ENCODE measurements at places on chromosomes 7 and 10.
A peak's percentile ranks its signal among the peaks of the same experiment; 100 is the strongest.

DNA sequence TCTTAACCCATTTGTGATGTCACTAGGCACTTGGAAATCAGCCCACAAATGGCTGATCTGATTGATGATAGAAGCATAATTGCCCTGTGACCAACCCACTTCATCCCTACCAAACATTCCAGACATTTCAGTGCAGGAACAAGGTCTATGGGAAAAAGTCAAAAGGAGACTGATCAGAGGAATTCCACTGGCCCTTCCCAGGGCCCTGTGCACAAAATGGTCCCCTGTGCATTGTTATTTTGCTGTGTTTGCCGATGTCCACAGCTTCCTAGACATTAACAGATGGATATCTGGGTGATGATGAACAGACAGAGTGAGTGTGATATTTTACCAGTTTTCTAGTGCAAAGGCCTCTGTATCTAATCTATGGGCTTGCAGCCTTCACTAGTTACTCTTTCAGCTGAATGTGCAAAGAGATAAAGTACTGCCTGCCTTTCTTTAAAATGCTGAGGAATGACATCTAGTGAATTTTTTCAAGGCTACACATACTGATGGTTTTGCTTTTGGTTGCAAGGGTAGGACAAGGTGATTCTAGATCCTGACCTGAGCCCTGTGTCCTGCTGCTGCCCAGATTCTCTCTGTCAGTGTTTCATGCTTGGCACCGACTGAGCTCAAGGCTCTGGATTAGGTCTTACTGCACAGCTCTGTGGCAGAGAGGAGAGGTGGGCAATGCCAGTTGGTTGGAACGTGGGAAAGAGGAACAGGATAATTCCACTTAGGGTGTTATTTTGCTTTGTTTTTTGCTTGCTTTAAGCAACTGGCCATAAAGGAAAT is 55.4 kb downstream of the CALD1 start:
- ATAC-seq: no peak

- ATAC-seq: no peak
These were observed 72.3 kb downstream of the ELMO1 start for GRCh38 chr7:37376386-37376785.

DNA sequence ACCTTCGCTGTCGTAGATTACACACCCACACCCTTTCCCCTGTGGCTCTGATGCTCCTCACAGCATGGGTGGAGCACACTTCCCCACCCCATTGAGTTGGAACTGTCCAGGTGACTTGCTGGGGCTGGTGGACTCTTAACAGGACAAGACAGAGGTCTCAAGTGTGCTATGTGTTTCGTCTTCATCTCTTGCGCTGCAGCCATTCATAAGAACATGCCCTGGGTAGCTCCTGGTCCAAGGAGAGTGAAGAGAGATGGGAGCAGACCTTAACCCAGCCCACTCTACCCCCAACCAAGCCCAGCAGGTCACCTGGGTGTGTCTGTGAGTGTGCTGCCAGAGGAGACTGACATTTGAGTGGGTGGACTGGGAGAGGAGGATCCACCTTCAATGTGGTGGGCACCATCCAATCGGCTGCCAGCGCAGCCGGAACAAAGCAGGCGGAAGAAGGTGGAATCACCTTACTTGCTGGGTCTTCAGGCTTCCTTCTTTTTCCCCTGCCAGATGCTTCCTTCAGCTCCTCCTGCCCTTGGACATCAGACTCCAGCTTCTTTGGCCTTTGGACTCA is 112.4 kb downstream of the HTR5A start:
- no peak for ATAC-seq

GRCh38 chr7:41996381-41997035 is 240.5 kb downstream of the GLI3 start:
- ATAC-seq: peak; percentile 85

DNA sequence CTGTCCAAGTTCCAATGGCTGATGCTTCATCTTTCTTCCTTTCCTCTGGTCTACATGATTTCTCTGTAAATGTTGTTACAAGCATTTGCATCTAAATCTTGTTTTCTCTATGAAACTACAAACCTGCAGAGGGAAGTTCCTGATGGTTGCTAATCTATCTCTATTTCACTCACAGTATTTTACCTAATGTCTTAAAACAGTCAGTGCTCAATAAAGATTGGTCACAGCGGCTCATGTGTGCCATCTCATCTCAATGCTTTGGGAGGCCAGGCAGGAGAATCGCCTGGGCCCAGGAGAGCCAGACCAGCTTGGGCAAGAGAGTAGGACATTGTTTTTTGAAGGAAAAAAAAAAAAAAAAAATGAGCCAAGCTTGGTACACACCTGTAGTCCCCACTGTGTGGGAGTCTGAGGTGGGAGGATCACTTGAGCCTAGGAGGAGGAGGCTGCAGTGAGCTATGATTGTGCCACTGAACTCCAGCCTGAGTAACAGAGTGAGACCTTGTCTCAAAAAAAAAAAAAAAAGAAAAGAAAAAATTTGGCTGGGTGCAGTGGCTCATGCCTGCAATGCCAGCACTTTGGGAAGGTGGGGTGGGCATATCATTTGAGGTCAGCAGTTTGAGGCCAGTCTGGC is 71.3 kb upstream of the ARMC3 start:
- no peak for ATAC-seq

DNA sequence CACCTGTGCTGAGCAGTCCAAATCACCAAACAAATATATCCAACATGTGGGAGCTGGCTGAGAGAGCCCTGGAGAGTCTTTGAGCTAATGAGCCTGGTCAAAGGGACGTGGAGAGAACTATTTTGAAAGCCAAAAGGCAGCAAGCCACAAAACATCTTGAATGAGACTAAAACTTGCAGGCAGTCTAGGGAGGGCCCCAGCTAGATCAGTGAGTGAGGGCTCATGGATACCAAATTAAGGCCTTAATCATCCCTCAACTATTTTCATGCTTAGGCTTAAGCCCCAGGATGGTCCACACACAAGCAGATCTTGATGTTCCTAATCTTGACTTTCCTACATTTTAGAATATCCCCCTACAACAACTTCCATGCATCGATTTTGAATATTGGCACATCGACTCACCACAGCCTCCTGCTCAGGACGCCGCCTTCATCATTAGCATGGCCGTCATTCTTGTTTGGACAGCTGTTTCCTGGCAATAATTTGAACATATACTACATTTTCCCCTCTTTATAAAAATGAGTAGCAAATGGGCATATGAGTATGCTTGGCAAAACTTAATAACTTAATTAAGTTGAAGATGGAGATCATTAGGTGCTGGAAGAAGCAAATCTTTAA is 86.9 kb upstream of the ADAM12 start:
- no peak for ATAC-seq
